ENCODE measurements at places on chromosomes 5 and 9.

DNA sequence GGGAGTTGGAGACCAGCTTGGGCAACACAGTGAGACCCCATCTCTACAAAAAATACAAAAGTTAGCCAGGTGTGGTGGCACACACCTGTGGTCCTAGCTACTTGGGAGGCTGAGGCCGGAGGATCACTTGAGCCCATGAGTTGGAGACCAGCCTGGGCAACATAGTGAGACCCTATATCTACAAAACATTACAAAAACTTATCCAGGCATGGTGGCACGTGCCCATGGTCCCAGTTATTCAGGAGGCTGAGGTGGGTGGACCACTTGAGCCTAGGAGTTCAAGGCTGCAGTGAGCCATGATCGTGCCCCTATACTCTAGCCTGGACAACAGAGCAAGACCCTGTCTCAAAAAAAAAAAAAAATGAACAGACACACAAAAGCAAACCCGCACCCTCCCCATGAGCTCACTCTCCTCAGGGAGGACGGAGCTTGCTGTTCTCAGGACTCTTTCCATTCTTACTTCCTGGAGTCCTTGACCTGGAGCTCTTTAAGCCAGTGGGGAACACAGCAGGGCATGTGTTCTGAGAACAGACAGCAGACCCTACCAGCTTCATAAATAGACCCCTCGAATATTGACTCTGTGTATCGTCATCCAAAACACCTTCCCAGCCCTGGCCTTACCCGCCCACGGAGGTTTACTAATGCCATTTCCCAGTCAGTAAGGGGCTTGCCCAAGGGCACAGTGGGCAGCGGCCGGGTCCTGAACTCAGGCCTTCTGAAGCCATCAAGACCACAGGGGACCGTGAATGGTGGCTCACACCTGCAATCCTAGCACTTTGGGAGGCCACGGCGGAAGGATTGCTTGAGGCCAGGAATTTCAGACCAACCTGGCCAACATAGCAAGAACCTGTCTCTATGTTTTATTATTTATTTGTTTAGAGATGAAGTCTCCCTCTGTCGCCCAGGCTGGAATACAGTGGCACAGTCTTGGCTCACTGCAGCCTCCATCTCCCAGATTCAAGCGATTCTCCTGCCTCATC lies 11.1 kb downstream of the PTGES2 start:
- DNase-seq = no peak

- peak; percentile 28 for DNase-seq
Observed at GRCh38 chr9:106862110-106862820, 701 bp upstream of the ZNF462 start.

DNA sequence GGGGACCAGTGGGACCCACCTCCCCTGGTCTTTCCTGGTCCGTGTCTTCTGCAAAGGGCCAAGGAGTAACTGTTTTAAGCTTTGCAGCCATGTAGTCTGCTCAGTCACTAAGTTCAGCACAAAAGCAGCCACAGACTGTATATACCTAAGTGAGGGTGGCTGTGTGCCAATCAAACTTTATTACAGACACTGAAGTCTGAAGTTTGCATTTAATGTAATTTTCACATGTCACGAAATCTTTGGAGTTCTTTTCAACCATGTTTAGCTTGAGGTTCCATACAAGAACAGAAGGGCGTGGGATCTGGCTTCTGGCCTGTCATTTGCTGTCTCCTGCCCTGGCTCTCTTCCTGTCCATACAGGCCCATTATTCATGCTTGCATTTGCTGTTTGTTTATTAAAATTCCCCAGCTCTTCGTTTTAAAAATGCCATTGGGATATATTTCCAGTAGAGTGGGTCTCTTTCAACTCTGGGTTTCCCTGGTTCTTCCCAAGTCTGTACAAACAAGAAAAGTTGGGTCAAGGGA lies 64.2 kb upstream of the ECM2 start:
- no peak for DNase-seq

GRCh38 chr9:35529161-35529823 lies 39.4 kb downstream of the RUSC2 start:
- DNase-seq = no peak

Data from GM20000 (cell line).